ENCODE measurements at places on chromosomes 11 and 22.
A peak's percentile ranks its signal among the peaks of the same experiment; 100 is the strongest.

DNA sequence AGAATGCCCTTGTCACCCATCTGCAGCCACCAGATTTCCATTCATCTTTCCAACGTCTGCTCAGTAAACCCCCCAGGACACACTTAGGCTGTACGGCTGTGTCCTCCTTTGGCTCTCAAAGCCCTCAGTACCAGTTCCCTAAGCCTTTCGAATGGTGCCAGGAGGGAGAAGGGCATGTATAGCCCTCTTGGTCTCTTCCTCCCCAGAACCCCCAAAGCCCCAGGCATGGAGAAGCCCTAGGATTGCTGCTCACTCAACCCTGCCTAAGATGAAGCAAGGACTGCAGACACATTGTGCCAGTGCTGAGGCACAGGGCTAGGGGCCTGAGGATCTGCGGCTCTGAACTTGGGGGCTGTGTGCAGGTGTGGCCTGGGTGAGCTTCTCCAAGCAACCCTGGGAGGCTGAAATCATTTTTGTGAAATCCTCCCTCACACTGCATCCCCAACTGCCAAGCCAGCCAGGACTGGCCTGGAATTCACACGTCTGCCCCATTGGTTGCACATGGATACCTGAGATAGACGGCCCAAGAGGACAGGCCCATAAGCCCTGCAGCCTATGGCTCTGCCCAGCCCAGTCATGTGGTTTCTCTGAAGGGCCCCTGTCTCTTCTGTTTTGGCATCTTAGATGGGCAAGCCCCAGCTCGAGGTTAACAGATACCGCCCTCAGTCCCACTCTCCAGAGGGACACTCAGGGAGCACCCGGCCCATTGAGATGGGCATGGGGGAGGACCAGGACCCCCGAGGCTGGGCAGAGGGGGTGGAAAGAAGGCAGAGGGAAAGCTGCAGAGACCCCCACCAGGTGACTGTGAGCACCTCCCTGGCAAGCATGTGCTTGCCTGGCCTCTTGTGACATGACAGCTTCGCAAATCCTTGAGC lies 34.0 kb downstream of the KCNQ1OT1 start:
- no peak for DNase-seq

GRCh38 chr11:15905366-15906104 lies 450.8 kb downstream of the SOX6 start:
- DNase-seq = no peak

GRCh38 chr11:76526878-76527277 lies 82.1 kb downstream of the EMSY start:
- no peak for DNase-seq

- DNase-seq = peak; percentile 26
Observed at GRCh38 chr11:124108156-124108555, 7.1 kb upstream of the VWA5A start.

DNA sequence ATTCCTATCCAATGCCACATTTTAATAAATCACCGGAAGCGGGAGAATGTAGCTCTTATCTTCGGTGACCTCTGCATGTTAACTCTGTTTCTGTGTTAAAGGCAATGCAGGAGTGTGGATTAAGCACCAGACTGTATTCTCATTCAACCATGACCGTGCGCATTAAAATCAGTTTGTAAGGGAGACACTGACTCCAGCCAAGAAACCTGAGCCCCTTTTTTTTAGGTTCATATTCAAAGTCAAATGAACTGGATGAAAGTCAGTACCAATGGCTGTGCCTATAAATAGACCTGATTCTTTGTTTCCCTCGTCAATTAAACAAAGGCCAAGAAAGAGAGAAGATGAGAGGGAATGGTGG lies 32.2 kb downstream of the C11orf91 start:
- DNase-seq = no peak

DNA sequence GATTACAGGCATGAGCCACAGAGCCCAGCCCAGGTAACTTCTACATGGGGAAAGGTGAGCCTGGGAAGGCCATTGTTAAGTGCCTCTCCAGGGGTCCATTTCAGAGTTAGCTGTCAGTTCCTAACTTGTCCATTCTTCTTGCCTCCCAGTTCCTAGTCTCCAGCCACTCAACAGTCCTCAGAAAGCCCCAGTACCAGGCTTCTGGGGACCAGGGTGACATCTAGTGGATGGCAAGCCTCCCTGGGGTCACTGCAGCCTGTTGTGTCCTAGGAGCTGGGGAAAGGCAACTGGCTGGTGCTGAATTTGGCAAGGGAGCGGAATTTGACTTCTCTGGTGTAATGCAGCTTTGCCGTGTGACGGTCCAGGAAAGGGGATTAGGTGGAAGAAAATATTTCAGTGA lies 2.1 kb downstream of the LGALS12 start:
- peak; percentile 69 for DNase-seq

DNA sequence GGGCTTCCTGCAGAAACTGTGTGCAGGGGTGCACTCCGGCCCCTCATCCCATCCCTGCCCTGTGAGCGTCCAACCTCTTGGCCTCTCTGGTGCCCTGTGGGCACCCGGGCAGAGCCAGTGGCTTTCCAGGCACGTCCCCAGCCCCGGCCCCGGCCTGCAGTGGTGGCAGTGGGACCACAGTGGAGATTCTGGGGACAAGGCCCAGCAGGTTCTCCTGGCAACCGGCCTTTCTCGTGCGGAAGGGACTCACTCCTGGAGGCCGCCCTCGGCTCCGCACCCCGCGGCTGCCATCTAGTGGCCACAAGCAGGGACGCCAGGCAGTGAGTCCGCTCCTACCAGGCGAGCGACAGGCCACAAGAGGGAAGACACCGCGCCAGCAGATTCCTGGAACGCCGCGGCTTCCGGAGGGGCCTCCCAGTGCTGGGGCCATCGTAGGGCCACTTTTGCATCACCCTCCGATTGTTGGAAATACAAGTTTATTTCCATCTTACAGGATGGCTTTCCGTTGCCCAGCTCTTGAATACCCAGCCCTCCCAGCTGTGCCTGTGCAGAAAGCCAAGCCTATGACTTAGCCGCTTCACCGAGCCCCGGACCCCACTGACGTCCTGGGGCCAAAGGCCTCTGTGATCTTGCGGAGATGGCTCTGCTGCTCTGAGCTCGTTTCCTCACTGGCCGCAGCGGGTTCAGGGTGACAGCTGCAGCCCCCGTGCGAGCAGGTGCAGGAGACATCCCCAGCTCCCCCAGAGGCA lies 357.3 kb downstream of the CTTN start:
- DNase-seq = peak; percentile 78

- no peak for DNase-seq
Observed at GRCh38 chr22:44304354-44304753, 8.4 kb downstream of the SHISAL1 start.

DNA sequence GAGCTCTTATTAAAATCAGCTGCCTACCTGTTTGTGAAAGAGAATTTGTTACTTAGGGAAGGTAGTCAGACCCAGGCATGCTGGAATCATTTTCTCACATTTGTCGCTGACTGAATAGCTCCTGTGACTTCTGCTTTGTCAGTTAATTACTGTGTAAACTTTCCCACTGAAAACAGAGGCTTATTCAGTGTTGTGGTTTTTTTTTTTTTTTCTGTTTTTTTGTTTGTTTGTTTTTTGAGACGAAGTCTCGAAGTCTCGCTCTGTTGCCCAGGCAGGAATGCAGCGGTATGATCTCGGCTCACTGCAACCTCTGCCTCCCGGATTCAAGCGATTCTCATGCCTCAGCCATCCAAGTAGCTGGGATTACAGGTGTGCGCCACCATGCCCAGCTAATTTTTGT lies 5.6 kb upstream of the LDLRAD3 start:
- no peak for DNase-seq

- no peak for DNase-seq
Observed at GRCh38 chr11:64068705-64069400, 33.1 kb downstream of the FLRT1 start.

- no peak for DNase-seq
Observed at GRCh38 chr11:134670247-134670782, 258.3 kb upstream of the B3GAT1 start.

GRCh38 chr11:14809466-14809865 lies 82.6 kb downstream of the CYP2R1 start:
- DNase-seq = peak; percentile 11

DNA sequence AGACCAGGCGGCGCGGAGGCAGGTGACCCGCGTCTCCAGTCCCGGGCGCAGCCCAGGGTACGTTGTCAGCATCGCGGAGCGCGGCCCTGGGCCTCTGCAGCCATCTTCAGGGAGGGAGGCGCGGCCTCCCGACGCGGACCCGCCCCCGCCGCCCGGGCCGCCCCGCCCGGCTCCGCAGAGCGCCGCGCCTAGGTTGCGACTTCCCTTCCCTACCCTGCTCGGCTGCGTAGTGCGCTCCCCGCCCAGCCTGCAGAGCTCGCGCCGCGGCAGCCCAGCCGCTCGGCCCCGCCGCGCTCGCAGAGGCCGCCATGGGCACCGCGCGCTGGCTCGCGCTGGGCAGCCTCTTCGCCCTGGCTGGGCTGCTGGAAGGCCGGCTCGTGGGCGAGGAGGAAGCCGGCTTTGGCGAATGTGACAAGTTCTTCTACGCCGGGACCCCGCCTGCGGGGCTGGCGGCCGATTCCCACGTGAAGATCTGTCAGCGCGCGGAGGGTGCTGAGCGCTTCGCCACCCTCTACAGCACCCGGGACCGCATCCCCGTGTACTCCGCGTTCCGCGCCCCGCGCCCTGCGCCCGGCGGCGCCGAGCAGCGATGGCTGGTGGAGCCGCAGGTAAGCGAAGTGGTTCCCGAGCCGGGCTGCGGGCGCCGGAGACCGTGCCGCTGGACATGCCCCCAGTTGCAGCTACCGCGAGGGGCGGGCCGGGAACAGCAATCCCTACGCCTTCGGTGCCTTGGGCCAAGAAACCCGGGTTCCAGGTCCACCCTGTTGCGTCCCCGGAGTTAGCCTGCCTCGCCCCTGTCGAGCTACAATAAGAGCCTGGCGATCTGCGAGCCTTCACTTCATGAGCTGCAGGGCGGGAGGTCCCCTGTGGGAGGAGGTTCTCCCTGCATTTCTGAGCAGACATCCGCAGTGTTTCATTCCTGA lies at the start of gene ENDOD1:
Gene ENDOD1, plus strand, starts transcription at position 227 of the 923 bp plus-strand sequence. Its CDS starts 82 bp downstream, at position 309.
- DNase-seq = peak; percentile 87

DNA sequence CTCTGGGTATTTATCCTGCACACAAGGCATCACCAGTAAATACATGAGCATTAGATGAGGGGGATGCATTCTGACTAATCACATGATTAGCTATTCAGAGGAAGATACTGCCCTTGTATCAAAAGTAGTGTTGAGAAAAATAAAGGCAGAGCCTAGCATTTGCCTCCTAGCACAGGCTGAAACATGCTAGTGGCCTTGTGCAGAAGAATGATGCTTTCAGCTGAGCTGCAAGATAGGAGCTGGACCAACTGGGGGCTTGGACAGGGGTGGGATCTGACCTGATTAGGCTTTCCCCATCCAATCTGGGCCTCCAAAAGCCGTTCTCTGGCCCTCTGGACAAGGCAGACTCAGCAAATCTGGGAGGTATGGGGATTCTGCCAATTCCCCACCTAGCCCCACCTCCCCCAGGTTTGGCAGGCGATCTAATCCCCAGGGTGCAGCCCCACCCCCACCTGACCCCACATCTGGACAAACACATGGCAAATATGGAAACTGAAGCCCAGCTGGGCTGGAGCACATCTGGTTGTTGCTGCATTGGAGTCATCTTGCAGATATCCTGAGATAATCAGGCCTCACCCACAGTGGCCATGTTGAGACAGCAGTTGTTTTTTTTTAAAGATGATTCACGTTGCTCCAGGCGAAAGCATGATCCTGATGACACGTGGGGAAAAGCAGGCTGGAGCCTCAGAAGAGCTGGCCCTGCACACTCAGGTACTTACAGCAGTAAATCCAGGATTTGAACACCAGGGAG lies 4.4 kb upstream of the MISFA start:
- DNase-seq = no peak

GRCh38 chr11:61406991-61407728 lies 14.8 kb downstream of the TMEM216 start:
- no peak for DNase-seq

- DNase-seq = peak; percentile 5
Observed at GRCh38 chr11:57205041-57205641, 23.4 kb downstream of the LRRC55 start.

GRCh38 chr11:132202621-132203020 lies 832.2 kb downstream of the NTM start:
- DNase-seq = no peak

GRCh38 chr11:64726211-64726641 lies 3.2 kb upstream of the NRXN2 start:
- no peak for DNase-seq
